ENCODE measurements at places on chromosomes 3 and 15.
A peak's percentile ranks its signal among the peaks of the same experiment; 100 is the strongest.

DNA sequence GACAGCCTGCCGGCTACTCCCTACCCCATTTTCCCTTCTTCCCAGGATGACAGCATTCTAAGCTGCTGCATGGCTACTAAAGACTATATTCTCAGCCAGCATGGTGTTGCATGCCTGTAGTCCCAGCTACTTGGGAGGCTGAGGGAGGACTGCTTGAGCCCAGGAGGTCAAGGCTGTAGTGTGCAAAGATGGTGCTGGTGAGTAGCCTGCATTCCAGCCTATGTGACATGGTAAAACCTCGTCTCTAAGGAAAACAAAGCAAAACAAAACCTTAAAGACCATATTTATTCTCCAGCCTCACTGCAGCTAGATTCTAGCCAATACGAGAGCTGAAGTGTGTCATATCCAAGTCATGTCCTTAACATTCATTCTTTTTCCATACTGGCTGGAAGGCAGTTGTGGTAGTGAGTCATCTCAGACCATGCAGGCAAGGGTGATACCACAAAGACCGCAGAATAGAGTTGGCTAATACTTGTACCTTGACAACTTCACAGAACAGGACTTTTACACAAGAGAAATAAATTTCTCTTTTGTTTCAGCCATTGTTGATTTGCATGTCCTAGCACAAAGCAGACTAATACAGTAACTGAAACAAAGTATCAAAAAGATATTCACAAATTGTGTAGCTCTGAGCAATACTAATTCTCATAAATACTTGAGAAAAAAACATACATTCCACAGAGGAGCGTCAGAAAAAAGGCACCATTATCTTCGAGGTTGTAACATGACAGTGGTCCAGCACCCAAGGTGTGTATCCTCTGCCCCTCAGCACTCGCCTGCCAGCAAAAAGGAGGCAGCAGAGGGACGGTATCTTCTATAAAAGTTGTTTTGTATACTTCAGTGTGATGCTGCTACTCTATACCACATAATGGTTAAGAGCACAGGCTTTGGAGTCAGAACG is 14.8 kb downstream of the PBRM1 start:
- DNase-seq: peak; percentile 100

DNA sequence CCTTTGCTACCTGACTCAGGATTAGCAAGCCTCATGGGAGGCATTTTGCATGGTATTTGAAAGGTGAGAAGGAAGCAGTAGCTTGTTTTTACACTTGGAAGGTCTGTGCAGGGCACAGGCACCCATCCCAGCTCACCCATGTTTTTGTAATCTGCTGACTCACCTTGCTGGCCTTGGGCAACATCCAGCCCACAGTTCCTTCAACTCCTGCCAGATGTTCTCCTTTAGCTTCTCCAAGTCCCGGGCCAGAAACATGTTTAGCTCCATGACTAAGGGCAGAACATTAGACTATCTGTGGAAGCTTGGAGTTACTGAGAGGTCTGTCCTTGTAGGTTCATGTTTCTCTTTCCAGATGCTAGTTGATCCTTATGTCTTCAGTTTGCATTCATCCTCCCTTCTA is 12.4 kb upstream of the ZNF770 start:
- peak; percentile 72 for DNase-seq

DNA sequence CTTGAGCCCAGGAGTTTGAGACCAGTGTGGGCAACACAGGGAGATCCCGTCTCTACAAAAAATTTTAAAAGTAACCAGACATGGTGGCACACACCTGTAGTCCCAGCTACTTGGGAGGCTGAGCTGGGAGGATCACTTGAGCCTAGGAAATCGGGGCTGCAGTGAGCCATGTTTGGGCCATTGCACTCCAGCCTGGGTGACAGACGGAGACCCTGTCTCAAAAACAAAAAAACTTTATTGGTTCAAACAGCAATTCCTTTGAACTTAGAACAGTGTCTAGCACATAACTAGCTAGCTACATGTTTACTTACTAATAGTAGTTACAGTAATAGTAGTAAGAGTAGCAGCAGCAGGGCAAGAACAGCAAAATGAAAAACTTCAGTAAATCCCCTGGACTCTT is 10.1 kb downstream of the HAUS2 start:
- no peak for DNase-seq

DNA sequence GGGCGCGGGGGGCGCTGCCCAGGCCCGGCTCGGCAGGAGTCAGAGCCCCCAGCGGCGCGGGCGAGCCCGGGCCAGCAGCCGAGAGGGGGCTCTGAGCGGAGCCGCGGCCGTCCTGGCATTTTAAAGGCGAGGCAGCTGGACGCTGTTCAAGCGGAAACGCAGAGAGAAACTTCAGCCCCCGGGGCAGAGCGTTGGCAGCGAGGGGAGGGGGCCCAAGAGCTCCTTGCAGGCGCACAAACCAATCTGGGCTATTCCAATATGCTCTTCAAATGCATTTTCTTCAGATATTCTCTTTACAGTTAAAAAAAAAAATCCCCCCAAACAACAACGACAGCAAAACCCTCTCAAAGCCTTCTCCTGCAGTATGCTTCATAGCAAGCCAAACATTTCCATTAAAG is at the start of gene CTXND1:
Gene CTXND1 (minus strand): TSS at position 93 of the 398 bp plus-strand sequence. CDS start 50,264 bp downstream, outside the sequence.
- DNase-seq: no peak

GRCh38 chr15:86337071-86337470 is 257.4 kb downstream of the AGBL1 start:
- no peak for DNase-seq

GRCh38 chr15:76344893-76345582 is 8.5 kb downstream of the ISL2 start:
- no peak for DNase-seq

- no peak for DNase-seq
Measured at GRCh38 chr3:61526308-61526707, 35.1 kb upstream of the PTPRG start.

DNA sequence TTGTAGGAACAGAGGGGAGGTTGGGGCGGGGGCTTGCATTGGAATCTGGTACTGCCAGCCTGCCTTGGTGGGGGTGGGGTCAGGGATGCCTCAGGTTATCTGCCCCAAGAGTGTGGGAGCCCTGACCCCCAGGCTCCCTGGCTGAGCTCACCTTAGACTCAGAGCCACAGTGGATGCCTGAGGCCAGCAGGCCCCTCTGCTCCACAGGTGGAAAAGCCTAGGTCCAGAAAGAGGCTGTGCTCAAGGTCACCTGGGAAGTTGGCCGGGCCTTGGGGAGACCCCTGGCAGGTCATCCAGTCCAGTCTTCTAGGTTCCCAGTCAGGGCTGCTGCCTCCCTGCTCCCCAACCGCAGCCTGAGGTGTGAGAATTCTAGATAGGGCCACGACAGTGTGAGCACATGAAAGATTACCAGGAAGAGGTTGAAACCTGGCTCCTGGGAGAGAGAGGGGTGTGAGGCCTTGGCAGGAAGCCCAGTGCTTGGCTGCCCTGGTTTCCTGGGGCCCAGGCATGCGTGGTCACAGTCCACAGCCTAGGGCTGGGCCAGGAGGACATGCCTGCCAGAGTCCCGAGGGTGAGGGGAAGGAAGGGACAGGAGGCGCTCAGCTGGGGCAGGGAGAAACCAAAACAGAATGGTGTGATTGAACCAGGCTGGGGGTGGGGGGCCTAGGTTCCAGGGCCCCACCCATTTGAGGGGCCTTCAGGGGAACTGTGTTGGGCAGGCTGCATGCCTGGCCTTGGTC is 4.9 kb downstream of the HDAC11 start:
- peak; percentile 63 for DNase-seq

GRCh38 chr3:18713577-18713951 is 288.4 kb upstream of the SATB1 start:
- no peak for DNase-seq

GRCh38 chr3:42552830-42553229 is 28.9 kb downstream of the SEC22C start:
- no peak for DNase-seq

- peak; percentile 93 for DNase-seq
Measured at GRCh38 chr15:82540055-82540983, at the start of gene RPS17. Gene RPS17 (minus strand): TSS chr15:82540457. CDS start chr15:82540428, 29 bp downstream.

GRCh38 chr3:5314897-5315296 is 127.4 kb downstream of the EDEM1 start:
- DNase-seq: no peak

- DNase-seq: no peak
Measured at GRCh38 chr15:57184502-57184901, 191.8 kb upstream of the CGNL1 start.

GRCh38 chr3:36248374-36248773 is 131.9 kb upstream of the STAC start:
- DNase-seq: no peak

- DNase-seq: no peak
Measured at GRCh38 chr3:52215351-52215750, 10.1 kb downstream of the TLR9 start.

- DNase-seq: peak; percentile 99
Measured at GRCh38 chr3:190076601-190077394, 43.9 kb downstream of the P3H2 start.

GRCh38 chr3:31295150-31295765 is 237.5 kb upstream of the STT3B start:
- no peak for DNase-seq

GRCh38 chr15:68561901-68562300 is 16.9 kb upstream of the CORO2B start:
- no peak for DNase-seq

DNA sequence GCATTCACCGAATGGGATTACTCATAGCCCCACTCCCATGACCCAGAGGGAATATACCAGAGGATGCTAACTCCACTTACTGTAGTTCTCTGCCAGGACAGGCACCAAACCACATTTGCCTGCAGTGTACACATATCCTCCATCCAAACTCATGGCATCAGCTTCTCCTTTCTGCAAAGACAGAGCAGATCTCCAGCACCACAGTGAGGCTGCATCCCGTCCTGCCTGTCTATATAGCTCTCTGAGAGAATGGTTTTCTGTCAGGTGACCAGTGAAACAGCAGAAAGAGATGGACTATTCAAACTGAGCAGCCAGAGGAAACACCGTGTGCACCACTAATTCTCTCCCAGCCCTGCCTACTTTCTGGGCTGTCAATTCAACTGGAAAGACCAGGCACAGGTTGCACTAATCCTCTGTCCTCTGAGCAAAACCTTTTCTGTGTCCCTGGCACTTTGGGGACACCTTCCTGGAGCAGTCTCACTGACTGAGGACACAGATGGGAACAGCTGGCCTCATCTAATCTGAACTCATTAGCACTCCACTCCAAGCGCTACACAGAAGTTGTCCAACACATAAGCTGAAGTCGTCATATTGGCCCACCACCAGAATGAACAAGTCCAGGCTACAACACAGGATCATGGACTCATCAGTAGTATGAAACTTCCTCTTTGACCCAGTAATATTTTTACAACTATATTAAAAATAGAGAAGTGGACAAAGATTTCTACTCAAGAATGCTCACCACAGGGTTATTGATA is 17.3 kb downstream of the LTF start:
- no peak for DNase-seq

GRCh38 chr3:31116651-31117050 is 222.2 kb upstream of the GADL1 start:
- peak; percentile 65 for DNase-seq

DNA sequence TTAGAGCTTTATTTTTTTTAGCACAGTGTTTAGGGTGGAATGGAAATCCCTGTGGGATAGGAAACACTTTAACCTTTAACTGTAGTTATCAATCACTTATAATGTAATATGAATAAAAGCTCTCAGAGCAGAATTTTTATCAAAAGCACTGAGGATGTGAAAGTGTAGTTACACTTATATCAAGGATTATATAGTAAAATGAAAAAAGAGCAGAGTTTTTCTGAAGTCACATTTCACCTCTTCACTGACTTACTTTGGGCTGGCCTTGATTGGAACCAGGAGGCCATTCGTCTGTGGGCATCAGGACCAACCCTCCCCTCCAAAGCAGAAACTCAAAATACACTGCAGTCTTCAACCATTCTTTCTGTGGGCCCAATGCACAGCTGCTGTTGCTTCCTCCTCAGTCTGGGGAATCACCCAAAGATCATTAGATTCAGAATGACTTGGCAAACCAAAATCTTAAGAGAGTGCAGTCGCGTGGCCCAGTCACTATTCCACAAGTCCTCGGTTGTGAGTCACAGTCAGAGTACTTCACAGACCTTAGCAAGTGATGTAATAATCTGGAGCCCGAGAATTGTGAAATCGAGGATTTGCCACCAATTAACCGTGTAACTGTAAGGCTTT is 132.6 kb upstream of the COL8A1 start:
- DNase-seq: peak; percentile 99

GRCh38 chr3:126056088-126056487 is 27.8 kb downstream of the SLC41A3 start:
- no peak for DNase-seq

- peak; percentile 10 for DNase-seq
Measured at GRCh38 chr3:44077267-44077666, 164.4 kb upstream of the TOPAZ1 start.

DNA sequence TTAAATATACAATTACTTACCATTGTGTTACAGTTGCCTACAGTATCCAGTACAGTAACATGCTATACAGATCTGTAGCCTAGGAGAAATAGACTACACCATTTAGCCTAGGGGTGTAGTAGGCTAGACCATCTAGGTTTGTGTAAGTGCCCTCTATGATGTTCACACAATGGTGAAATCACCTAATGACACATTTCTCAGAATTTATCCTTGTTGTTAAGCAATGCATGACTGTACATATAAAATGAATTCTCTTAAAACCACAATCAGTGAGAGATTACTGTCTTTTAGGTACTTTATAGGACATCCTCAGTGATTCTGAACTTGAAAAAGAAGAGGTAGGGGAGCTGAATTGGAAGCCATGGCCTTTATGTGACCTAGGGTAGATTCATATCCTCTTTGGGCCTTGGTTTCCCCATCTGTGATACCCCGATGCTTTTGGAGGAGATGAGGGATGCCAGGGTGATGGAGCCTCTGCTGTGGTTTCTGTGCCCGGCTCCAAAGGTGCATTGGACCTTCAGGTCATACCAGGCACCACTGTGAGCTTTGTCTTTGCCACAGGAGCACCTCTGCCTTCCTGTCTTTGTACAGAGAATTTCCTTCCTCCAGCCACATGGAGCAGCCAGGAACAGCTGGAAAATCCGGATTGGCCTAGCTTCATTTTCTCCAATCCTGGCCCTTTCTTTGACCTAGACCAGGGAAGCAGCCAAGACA is 51.9 kb upstream of the FLNB start:
- DNase-seq: peak; percentile 96

DNA sequence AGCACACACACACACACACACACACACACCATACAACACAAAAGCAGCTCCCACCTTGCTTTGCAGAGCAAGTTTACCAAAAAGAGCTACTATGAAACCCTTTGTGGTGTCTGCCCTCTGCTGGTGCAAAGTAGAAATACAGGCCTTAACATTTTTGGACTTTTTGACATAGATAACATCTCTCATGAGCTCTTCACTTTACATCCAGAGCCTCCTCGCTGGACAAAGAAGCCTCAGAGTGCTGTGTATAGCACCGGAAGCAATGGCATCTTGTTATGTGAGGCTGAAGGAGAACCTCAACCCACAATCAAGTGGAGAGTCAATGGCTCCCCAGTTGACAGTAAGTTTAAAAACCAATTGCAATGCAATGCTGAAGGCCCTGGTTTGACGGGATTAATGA is 157.9 kb downstream of the CHL1 start:
- peak; percentile 49 for DNase-seq

GRCh38 chr3:101936419-101937356 is 87.4 kb downstream of the NFKBIZ start:
- peak; percentile 94 for DNase-seq
